ENCODE measurements at places on chromosomes 7 and 10.

DNA sequence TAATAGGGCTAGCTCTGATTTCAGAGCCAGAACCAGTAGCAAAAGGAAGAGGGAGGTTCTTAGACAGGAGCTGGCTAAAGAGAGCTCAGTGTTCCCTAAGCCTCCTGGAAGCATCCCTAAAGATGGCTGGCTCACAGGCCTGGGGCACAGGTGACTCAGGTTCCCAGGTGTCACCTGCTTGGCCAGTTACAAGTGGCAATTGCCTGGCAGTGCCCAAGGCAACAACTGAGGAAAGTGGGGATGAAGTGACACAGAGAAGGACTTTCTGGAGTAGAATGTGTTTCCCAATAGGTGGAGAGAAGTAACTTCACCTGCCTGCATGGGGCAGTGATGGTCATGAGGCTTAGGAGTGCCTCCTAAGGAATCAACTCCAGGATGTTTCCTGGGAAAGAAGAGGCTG, 66.5 kb upstream of the EEPD1 start:
- DNase-seq, result no peak

GRCh38 chr7:115822801-115823200, 207.8 kb downstream of the TFEC start:
- DNase-seq, result no peak

GRCh38 chr10:1674501-1674900, 62.8 kb downstream of the ADARB2 start:
- DNase-seq, result no peak

GRCh38 chr7:26197153-26198115, 3.1 kb downstream of the HNRNPA2B1 start:
- DNase-seq, result no peak

DNA sequence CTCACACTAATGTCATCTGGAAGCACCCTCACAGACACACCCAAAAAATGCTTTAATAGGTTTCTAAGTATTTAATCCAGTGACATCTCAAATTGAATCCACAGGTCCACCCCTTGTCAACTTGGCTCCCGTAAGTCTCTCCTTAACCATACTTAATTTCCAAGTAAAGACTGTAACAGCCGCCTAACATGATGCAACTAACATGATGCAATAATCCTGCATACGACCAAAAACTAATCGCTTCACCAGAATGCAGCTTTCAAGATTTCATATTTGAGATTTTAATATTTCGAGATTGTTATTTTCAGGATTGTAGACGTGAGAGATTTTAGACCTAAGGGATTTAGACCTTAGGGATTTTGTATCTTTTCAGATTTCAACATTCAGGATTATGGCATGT, 3.7 kb upstream of the HDAC9 start:
- DNase-seq, result no peak

DNA sequence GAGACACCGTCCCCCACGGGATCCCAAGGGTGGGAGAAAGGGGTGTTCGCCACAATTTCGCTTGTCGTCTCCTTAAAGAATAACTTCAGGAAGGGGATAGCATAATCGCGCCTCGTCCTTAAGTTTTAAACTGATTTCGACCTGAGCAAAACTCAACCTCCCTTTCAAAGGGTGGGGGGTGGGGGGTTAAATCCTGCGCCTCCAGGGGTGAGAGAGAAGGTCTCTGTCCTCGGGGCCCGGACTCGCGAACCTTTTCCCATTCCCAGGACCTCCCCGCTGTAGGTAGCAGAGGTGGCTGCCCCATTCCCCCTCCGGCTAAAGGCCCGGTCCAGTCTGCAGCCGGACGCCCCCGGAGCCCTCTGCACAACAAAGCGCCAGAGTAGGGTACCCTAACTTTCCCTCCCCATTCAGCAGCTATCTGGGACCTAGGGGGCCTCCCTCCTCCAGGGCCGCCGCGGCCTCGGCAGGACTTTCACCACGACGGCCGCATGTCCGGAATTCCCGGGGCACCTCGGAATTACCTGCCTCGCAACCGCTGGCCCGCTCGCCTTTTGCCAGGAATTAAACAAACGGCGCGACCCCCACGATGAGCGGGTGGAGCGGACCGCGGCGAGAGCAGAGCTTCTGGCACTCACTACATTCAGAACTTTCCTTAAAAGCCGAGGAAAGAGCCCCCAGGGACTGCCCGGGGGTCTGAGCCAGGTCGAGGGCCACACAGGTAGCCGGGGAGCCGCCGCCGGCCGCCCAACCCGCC, 1.7 kb downstream of the CDK6 start:
- DNase-seq, result no peak

DNA sequence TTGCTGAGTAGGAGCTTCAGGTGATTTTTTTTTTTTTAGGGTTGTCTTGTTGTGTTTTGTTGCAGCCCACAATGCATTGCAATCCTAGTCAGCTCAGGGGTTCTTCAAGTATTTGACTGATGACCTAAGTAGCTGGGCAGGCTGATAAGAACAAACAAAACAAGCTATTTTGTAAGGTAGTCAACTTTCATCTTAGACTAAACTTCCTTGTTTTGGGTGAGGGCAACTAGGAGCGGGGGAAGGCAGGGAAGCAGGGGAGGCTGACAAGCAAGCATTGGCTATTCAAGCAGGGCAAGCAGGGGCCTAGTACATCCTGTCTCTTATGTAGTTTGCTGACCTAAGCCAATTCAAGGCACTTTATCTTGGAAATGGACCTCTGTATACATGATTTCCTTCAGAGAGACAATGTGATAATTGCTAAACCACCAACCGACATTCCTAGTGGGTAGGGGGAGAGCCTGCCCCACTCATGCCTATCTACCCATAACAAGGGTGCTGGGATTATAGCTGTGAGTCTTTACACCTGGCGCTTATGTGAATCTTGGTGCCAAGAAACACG, 163.3 kb upstream of the PRKCQ start:
- no peak for DNase-seq

GRCh38 chr10:12214763-12215218, 18.8 kb downstream of the CDC123 start:
- DNase-seq, result peak; percentile 5

DNA sequence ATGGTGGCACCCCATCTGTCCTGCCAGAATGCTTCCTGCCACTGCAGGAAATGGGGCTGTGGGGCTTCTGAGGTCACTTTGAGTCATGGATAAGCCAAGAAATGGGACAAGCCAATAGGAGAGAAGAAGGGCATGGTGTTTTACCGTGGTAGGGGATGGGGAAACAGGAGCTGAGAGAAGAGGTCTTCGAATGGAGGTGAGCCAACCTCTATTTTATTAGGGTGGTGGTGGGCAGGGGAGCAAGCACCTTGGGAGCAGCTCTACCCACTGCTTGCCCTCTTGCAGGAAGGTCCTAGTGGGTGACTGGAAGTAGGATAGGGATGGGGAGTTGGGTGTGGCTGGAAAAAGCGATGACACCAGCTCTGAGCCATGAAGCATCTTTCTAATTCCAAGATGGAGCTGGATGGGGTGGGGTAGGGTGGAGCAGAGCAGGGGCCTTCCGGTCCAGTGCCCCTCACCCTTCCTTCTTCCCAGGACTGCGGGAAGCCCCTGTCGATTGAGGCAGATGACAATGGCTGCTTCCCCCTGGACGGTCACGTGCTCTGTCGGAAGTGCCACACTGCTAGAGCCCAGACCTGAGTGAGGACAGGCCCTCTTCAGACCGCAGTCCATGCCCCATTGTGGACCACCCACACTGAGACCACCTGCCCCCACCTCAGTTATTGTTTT, 9.1 kb downstream of the ZYX start:
- DNase-seq, result no peak

GRCh38 chr10:14843327-14843988, 5.4 kb downstream of the HSPA14 start:
- DNase-seq, result no peak

DNA sequence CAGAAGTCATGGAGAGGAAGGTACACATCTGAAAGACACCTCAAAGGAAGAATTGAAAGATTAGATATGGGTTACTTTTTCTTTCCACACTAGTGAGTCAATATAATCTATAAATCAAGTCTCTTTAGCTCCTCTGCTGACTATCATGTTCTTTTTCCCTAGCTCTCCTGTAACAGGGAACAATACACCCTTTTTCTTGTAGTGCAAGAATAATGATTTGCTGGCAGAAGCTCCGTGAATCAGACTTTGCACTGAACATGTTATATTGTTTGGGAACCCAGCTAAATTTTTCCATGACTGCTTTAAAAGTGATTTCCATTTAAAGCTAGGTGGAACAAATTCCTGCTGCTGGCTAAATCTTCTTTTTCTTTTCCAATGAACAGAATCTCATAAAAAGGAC, 756.6 kb upstream of the C7orf33 start:
- no peak for DNase-seq

DNA sequence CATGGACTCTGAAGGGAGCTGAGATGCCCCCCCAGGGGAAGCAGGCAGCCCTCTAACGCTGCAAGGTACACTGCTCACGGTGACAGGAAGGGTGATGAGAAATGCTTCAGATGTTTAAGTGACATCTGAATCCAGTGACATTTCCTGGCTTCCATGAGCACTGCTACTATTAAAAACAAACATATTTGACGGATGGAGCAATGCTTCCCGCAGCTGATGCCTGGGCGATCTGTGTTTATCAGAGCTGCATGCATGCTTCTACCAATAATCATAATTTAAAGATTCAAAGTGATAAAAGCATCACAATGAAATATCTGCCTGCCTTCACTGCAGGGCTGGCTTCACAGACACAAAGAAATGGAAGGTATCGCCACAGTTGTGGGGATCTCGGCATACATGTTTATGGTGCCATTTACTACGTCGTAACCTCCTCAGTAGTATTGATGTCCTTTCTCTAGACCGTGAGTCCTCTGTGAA, 66.1 kb upstream of the AOAH start:
- no peak for DNase-seq

DNA sequence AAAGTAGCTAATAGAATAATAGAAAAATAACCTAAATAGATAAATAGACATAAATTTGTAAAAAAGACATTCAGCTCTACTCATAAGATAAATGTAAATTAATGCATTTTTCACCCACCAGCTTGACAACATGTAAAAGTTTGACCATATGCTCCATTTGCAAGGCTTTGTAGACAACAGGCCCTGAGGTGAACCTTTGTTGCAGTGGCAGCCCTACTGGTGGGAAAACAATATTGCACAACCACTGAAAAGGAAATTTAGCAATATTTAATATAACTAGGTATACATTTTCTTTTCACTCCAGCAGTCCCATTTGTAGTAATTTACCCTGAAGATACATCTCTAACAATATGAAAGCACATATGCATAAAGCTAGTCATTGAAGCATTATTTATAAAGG, 39.0 kb upstream of the ADRA2A start:
- no peak for DNase-seq

- DNase-seq, result no peak
These were observed at the start of gene BHLHA15 for GRCh38 chr7:98211221-98211675. Gene BHLHA15 (plus strand): TSS chr7:98211439. CDS start chr7:98212310, 871 bp downstream.

- no peak for DNase-seq
These were observed 59.1 kb downstream of the ARMC3 start for GRCh38 chr10:22986771-22987542.

- no peak for DNase-seq
These were observed 421.7 kb upstream of the CHRM2 start for GRCh38 chr7:136446751-136447150.

DNA sequence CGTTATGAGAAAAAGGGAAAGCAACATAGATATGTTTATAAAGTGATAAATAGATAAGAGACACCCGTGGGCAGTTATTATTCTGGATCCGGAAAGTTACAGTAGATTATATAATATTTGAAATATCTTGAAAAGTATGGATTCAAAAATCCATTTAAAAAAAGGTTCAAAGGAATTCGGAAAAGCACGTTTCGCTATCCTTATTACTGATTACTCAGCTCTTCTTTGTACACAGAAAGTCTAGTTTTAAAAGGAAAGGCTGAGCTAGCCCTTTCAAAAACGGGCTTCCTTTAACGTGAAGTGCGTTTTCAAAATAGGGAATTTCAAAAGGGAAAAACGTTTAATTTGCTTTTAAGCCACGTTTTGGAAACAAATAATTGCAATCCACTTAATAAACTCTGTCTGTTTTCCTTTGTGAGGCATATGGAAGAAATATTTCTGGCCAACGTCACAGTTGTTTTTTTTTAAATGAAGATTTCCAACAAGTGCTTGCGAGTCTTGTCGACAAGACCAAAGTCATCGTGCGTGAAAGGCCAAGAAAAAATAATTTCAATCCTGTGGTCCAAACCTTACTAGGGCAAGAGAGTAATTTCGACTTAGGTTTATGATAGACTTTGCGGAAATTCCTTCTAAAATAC, 2.2 kb upstream of the SKIDA1 start:
- DNase-seq, result no peak

DNA sequence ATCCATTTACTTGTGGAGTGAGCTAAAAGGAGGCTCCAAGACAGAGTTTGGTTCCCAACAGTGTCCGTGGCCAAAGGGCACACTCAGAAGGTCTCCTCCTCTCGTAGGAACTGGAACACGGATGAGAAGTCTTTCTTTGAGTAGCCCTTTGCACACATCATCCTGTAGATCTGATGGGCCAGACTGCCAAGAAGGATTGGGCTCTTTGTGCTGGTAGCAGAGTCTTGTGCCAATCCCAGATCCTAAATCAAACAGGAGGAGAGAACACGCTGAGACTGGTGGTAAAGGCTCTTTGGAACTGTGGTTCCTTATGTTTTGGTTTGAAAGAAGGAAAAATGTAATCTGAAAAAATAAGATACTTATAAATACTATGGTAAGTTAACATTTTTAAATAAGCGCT, 136.6 kb downstream of the HIBADH start:
- no peak for DNase-seq

GRCh38 chr7:75961218-75961617, 33.2 kb downstream of the TMEM120A start:
- no peak for DNase-seq

- DNase-seq, result no peak
These were observed 53.0 kb upstream of the DRGX start for GRCh38 chr10:49448924-49449323.

DNA sequence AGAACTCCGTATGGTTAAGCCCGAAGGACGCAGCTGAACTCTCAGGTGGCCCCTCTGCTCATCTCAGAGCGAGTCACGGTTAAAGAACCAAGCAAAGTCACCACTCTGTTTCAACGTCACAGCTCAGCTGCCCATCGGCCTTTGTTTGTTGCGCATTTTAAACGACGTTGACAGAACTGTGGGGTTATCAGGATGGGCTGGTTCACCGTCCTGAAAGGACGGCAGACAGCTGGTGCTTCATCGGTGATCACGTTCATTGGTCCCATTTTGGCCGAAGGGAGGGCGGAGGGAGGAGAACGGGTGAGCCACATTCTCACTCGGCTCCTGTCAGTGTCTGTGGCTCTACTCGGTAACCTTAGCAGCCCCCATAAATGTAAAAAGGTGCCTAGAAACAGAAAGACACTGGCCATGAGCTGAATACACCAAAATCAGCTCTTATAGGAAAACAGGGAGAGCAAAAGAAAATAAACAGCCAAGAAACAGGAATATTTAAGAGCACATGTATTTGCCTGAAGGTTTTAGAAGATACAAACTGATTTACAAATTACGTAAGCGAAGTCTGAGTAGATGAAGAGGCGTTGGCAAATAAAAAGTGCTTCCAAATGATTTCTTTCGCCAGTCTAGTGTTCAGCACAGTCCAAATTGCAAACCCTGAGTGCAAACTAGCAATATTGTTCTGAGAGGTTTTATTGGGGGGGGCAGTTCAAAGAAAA, 8.4 kb downstream of the PRKAG2 start:
- DNase-seq, result no peak

DNA sequence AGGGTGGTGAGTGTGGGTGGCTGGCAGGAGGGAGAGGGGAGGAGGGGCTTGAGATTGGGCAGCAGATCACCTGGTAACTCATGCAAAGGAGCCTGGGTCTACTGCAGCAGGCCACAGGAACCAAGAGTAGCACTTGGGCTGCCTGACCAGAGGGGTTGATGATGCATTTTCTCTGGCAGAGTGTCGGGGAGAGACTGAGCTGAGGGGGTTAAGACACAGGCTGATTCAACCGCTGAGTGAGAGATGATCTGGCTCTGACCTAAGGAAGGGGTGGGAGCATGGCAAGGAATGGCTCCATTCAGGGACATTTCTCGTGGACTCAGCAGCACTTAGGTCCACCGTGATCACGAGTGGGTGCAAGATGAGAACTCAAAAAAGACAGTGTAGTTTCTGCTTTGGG, 115.5 kb upstream of the STK17A start:
- DNase-seq, result no peak

All from stimulated activated CD8-positive, alpha-beta memory T cell treated with anti-CD3 and anti-CD28 coated beads, Interleukin-7, amount 100 ng/mL, for 1 hour (primary cell).